ENCODE measurements at places on chromosomes 13 and 19.
A peak's percentile ranks its signal among the peaks of the same experiment; 100 is the strongest.

DNA sequence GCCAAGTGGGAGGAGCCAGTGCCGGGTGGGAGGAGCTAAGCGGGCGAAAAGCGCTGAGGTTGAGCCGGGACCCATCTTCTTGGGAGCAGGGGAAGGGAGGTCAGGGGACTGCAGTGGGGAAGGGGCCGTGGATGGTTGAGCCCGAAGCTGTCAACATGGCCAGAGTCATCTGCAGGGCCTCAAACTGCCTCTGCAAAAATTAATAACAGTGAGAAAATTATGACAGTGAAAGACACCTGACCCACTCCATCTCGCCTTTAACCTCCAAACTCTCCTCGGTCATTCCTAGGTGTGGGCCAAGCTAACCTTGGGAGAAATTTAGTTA is 30.1 kb downstream of the ZNF557 start:
- DNase-seq = no peak

GRCh38 chr19:14091813-14092462 is 1.4 kb upstream of the SAMD1 start:
- DNase-seq = no peak

DNA sequence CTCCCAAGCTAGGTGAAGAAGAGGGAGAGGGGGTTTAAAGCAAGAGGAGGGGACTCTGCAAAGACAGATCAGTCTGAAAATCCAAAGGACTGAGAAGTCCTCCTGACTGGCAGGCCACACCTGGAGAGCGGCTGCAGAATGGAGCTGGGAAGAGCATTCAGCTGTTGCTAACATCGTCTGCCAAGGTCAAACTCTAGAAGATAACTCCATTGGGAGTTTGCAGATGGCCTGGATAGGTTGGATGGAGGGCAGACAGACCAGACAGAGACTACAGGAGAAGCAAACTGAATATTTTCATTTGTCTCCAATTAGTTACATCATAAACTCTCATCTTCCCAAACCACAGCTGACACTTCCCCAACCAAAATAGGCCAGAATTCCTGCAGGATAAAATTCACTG is 19.9 kb upstream of the SHISA2 start:
- DNase-seq = no peak

DNA sequence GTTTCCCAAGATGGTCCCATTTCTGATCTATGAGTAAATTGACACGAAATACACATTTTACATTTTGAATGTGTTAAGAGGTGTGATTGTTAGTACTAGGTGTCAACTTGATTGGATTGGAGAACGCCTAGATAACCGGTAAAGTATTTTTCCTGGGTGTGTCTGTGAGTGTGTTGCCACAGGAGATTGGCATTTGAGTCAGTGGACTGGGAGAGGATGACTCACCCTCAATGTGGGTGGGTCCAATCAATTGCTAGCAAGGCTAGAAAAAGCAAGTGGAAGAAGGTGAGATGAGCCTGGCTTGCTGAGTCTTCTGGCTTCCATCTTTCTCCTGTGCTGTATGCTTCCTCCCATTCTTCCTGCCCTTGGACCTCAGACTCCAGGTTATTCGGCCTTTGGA is 960.7 kb upstream of the PCDH9 start:
- DNase-seq = no peak

DNA sequence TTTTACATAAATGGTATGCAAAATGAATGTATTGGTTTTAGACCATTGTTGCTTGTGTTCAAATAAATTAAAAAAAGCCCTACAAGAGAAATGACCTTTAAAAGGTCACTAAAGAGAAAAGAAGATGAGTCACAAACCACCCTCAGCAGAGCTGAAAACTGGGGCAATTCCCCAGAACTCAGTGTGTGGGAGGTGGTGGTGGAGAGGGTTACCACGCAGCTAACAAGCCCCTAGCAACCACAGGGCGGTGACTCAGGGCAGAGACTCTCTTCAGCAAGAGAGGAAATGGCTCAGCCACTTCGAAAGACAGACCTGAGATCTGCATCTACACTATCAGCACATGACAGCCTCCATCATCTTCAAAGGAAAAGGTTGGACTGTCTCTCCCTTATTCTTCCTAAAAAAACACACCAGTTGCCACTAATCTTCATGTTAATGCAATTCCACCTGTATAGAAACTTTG is 29.4 kb upstream of the NDFIP2 start:
- no peak for DNase-seq

- DNase-seq = no peak
Observed at GRCh38 chr19:19342086-19343015, 21.7 kb downstream of the MAU2 start.

- DNase-seq = peak; percentile 15
Observed at GRCh38 chr13:50126263-50126992, 111.2 kb downstream of the KCNRG start.

- DNase-seq = no peak
Observed at GRCh38 chr19:13938301-13939064, at the start of gene PODNL1. TSS of gene PODNL1 (minus strand) at chr19:13938417. CDS start at chr19:13938181, 236 bp downstream.

- DNase-seq = no peak
Observed at GRCh38 chr13:72489751-72490150, 237.7 kb downstream of the MZT1 start.

DNA sequence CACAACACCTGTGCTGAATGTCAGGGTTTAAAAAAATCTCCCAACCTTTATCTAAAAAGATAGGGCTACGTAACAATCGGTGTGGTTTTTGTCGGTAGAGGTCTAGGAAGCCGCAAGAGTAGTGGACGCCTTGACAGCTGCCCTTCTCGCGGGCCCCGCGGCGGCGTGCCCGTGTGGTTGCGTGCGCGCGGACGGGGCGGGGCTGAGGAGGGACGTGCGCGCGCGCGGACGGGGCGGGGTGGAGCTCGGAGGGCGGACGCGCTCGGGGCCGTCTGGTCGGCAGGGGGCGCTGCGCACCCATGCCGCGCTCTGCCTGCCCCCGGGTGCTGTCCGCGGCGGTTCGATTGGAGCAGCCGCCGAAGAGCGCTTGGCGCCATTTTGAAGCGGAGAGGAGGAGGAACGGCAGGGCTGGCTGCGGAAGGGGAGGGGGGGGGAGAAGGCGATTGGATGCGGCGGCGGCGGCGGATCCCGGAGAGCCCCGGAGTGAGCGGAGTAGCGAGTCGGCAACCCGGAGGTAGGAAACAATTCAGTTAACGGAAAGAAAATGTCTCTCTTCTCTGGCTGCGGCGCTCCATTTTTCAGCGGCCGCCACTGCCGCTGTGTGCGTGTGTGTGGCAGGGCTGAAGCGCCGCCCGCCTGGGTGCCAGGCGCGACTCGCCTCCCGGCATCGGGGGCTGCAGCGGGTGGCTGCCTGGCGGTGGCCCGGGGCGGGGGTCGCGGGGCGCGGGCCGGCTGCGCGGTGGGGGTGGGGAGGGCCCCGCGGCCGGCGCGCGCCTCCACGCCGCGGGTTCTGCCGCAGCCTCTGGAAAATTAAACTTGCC is at the start of gene PDS5B:
Gene PDS5B (plus strand): TSS at position 373 of the 821 bp plus-strand sequence. CDS start 62,321 bp downstream, outside the sequence.
- peak; percentile 94 for DNase-seq

GRCh38 chr19:5299137-5299536 is 41.5 kb downstream of the PTPRS start:
- DNase-seq = no peak

GRCh38 chr19:17854061-17854460 is 5.6 kb upstream of the RPL18A start:
- DNase-seq = no peak

- DNase-seq = no peak
Observed at GRCh38 chr13:50464349-50465251, 378.9 kb downstream of the DLEU7 start.

- DNase-seq = no peak
Observed at GRCh38 chr19:3652422-3652821, 25.8 kb upstream of the CACTIN start.

GRCh38 chr19:54206831-54207177 is 6.1 kb downstream of the RPS9 start:
- DNase-seq = no peak

DNA sequence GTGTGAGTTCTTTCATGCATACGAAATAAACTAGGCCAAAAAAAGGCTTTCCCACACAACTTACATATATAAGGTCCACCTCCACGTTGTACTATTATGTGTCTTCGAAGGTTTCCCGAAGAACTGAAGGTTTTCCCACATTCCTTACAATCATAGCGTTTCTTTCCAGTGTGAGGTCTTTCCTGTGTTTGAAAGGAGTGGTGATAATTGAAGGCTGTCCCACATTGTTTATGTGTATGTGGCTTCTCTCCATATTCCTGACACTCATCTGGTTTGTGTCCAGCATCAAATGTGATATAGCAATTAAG is 14.6 kb downstream of the ZNF442 start:
- DNase-seq = no peak
